Stimulated activated CD4-positive, alpha-beta T cell treated with anti-CD3 and anti-CD28 coated beads, TNF-alpha, amount 100 ng/mL, for 4 hours (primary cell): ENCODE measurements at places on chromosomes 16 and 17.

DNA sequence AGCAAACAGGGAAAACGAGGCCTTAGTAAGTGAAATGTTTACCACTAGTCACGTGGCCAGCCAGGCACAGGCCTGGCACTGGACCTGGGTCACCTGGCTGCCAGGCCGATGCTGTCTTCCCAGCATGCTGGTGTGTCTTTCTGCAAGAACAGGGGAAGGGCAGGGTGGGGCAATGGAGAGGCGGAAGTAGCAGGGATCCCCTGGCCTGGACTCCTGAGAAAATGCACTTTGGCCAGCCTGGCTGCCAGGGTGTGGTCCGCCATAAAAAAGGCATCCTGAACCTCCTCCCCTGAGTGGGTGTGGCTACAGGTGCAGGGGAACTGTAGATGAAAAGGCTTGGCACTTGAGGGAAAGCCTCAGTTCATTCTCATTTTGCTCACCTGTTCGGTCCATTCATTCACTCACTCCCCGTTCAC, 1.0 kb upstream of the ANKRD40CL start:
- no peak for DNase-seq

DNA sequence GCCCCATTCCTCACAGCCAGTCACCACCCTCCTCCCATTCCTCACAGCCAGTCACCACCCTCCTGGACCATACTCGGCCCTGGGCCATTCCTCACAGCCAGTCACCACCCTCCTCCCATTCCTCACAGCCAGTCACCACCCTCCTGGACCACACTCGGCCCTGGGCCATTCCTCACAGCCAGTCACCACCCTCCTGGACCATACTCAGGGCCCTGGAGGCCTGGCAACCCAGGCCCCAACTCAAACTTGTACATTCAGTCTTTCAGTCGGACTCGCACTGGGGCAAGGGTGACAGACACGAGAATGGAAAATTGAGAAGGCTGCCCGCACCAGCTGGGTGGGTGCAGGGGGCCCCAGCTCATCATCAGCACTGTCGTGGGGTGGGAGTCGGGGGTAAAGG, 30.4 kb upstream of the FOXK2 start:
- DNase-seq, result no peak

GRCh38 chr17:5587438-5588032, 3.2 kb upstream of the NLRP1 start:
- no peak for DNase-seq

DNA sequence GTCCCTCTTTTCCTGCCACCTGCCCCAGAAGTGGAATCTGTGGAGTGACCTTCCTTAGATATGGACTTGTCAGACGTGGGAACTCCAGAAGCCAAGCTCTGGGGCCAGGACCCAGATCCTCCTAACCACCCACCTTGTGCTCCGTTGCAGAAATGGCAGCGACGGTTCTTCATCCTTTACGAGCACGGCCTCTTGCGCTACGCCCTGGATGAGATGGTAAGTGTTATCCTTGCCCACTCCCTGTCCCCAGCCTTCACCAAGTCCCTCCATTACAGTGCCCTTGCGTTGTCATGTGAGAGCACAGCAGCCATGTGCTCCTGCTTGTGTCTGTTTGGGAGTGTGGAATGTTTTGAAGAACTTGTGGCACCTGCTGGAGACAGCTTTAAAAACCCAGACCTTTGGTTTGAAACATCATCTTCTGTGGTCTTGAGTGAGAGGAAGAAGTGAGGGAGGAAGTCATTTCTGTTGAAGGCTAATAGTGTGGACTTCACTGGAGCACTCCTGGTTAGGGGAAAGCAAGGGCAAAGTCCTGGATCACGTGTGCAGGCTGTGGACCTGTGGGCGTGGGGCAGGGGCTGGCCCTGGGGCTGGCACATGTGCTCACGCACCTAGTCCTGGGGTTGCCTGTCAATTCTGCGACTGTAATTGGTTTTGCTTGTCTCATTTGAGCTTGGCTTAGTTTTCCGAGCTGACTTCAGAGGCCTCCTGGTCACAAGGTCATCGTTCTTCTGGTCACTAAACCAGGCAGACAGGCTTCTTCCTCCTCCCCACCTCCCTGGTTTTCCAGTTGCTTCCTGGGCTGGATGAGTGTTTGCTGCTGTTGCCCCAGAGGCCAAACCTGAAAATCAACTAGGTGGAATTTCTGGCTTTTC, 35.8 kb downstream of the MPRIP start:
- no peak for DNase-seq

DNA sequence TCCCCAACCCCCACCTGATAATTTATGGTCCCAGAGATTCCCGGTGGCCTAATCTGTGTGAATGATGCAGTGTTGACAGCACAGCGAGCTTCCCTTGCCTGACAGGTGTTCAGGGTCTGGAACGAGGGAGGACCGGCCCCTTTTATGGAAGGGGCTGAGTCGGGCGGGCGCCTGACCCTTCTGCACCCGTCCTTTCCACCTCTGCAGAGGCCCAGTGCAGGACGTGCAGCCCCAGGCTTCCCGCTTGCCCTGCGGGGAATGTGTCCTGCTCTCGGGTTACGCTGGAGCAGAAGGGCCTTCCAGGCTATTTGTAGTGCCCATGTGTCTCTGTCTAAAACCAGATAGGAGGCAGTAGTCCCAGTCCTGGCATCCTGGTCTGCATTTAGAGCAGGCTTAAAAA, 16.2 kb downstream of the SMTNL2 start:
- no peak for DNase-seq

- DNase-seq, result no peak
These were observed 45.1 kb upstream of the ABCC11 start for GRCh38 chr16:48292452-48292851.

DNA sequence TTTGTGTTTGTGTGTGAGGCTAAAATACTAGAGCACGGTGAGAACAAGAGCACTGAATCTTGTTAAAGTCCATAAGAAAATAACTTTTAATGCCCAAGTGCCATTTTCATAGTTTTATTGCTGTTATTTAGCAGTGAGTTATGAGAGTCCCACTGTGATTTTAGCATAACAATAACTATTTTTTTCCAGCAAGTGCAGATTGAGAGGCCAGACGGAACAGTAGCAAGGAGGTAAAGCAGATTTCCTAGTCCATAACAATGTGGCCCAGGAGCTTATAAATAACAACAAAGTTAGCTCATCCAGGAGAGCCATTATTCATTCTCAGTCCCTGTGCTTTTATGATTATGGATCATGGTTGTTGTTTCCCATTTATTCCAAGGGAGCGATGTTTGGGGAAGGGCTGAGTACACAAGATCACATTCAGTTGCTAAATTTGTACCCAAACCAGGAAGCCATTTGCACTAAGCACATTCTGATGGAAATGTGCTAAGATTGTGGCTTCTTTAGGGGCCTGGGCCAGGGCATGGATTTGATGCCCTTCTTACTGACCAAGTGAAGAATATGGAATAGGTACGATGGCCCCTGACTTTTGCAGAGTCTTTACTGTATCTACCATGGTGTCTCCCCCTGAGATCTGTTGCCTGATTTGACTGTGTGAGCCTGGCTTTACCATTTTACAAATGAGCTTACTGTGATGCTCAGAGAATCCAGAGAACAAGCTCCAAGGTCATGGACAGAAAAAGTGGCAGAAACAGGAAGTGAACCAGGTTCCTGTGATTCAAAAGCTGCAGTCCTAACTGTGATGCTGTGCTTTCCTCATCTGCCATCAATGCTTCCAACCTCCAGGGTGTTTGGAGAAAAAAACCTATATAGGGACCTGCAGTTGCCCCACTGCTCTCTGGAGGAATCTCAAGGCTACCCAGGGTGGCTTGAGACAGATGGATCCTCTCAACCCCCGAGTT, 204.7 kb upstream of the HSBP1 start:
- DNase-seq, result no peak

DNA sequence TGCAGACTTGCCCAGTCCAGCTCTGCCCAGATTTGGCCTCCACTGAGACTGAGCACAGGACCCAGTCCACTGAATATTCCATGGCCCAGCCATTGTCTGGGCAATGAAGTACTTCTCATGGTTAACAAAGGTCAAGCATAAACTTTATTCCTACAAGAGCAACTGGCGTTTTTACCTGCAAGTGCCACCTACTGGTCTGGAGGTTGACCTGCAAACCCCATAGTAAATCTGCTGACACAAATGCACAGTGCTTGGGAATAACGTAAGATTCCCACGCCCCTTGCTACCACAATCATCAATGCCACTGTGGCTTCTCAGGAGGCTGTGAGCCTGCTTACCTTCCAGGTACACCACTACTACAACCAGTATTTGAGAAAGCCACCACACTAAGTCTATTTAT, 170.2 kb downstream of the CEP112 start:
- no peak for DNase-seq

- no peak for DNase-seq
These were observed 53.9 kb upstream of the MRC2 start for GRCh38 chr17:62573480-62574117.

DNA sequence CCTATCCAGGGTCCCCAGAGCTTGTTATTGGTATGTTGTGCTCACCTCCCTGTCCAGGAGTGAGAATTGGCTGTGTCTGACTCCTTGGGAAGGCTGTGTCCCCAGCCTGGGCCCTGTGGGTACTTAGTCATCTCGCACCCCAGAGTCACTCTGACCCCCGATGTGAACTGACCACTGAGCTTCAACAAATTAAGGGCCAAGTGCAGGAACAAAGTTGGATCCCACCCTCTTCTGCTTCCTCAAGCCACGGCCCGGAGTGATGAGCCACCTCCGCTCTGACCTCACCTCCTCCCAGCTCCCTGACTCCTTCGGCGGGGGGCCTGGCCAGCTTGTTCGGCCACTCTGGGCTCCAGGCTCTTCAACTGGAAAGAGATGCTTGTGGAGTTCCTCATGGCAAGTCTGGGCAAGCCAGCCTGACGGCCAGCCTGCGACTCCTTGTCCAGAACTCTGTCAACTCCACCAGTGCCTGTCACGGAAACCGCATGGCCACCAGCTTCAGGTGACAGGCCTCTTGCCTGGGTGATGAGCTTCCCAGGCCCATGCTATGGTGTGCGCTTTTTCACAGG, 22.3 kb upstream of the MPRIP start:
- no peak for DNase-seq

GRCh38 chr16:53773150-53773846, 69.3 kb downstream of the FTO start:
- DNase-seq, result no peak

GRCh38 chr17:7858522-7858810, 663 bp downstream of the CYB5D1 start:
- DNase-seq, result no peak

DNA sequence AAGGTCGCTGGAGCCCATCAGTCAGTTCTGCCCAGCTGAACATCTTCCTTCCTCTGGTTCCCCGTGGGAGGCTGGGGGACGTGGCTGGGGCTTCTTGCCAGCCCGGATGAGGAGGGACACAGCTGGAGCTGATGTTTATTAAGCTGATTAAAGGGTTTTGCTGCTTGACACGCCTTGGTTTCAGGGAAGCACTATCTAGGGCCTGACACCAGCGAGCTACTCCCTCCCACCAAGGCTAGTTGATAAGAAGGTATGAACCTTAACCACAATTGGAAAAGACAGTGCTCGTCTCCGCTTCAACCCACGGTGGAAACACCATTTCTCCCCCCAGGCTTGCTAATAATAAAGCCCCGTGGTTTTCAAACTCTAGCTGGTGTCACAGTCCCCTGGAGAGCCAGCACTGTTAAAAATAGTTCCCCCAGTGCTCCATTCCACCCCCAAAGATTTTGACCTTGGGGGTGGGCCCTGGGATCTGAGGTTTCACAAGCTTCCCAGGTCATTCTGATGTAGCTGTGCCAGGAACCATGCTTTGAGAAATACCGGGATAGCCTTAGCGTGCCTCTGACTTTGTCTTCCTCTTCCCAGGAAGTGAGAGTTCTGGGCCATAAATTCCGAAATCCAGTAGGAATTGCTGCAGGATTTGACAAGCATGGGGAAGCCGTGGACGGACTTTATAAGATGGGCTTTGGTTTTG, 5.5 kb downstream of the DHODH start:
- DNase-seq, result no peak

DNA sequence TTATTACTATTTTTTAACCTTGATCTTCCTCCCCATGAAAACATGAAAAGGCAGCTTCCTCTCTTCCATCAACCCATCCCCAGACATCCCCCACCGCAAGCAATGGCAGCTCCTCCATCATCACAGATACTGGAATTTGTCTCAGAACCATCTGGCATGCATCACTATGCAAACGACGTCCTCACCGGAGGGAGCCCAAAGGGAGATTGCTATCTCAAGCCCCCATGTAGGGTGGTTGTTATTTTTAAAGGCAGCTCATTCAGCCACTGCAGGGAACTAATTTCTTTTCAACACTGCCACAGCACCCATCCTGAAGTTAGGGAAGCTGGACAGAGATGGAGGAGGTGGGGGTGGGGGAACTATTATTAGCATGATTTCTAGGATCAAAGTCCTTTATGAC, 222.5 kb downstream of the FOXL1 start:
- DNase-seq, result no peak

- DNase-seq, result peak; percentile 18
These were observed 855 bp downstream of the TUFM start for GRCh38 chr16:28845293-28845692.

GRCh38 chr16:15493466-15494180, 59.2 kb downstream of the BMERB1 start:
- DNase-seq, result no peak

DNA sequence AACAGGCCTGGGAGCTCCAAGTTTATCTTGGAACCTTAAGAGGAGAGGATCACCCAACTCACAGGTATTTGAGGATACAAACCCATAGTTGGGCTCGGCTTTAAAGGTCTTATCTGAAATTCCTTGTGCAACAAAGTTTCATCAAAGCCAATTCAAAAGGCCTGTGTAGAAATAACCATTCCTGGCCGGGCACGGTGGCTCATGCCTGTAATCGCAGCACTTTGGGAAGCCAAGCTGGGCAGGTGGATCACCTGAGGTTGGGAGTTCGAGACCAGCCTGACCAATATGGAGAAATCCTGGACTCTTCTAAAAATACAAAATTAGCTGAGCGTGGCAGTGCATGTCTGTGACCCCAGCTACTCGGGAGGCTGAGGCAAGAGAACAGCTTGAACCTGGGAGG, 28.7 kb downstream of the C16orf54 start:
- no peak for DNase-seq

- DNase-seq, result no peak
These were observed 4.9 kb downstream of the IQCK start for GRCh38 chr16:19722981-19723380.

DNA sequence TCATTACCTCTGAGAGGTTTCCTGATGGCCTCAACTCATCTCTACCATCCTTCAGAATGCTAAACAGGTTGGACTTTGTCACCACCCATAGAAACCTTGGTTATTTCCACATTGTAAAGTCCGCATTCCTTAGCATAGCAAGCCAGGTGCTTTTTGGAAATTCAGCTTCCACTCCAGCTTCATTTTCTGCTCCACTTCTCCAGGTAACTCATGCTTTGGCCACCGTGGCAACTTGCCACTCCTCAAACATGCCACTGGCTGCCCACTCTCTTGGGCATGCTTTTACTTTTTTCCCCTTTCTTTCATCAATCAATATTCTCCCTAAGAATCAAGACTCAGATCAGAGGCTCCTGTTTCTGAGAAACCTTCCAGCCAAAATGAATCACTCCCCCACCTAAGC, 203.3 kb downstream of the CA10 start:
- DNase-seq, result no peak

DNA sequence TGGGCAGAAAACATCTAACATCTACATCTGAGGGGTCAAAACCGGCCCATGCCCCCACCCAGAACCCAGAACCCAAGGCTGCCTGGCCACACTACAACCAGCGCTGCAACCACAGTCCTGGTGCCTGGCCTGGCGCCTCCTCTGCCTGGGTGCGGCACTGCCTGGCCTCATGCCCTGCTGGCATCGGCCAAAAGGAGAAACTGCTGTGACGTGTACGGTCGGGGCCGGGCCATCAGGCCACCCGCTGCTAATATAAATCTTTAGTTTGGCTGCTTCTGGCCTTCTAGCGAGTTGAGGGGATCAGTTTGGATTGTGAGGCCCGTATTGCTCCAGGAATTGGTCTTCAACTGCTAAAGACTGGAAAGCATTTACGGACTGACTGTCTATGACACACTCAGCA, 22.8 kb downstream of the TMEM204 start:
- no peak for DNase-seq
